ENCODE measurements at places on chromosomes 3 and 15.

DNA sequence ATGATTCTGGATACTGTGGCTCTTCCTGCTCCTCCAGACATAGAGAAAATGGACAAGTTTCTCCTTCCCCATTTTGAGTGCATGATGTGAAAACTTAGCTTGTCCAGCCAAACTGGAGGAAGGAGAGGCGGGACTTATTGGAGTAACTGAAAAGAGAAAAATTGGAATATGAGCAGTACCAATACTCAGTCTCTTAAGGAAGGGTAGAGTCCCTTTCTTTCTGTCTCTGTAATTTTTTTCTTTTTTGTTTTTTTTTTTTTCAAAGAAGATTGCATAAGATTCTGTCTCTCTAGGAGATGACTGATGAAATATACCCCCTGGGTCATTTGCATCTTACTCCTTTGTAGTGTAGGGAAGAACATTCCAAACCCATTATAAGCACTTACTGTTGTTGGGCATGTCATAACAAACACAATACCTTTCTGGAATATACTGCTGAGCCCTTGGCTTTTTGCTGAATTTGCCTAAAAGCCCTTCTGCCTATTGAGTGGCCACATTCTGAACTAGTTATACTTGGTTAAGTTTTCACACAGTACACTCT, 498.1 kb upstream of the TPRG1 start:
- peak; percentile 28 for DNase-seq

- DNase-seq = no peak
These were observed 57.8 kb downstream of the BLM start for GRCh38 chr15:90774731-90775514.

DNA sequence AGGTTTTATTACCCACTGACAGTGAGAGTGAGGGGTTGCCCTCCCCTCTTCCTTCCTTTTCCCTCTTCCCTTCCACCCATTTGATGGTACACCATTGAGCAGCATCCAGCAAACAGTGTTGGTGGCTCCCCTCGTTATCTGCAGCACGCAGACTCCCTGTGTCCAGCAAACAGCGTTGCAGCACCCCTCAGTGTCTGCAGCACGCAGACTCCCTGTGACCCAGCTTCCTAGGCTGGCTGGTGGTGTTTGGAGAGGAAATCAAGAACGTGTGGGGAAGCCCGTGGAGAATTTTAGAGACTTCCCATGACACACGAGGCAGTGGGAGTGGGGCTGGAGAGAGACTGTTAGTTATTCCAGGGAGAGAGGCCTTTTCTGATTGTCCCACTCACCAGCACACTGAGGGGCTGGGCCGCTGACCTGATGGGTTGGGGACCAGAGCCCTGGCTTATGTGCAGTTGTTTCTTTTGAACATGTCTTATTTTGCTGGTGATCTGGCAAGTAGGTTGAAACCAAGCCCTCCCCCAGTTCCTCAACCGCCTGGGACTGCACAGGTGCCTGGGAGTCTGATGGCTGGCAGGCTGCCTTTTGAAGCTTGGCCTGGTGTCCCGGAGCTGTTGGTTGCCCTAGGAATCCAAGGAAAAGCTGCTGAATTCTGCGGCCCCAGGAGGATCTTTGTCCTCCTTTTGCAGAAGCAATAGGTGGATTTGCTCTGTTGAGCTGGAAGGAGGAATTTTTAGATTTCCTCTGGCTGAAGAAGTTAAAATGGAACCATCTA, 19.0 kb downstream of the APBA2 start:
- DNase-seq = peak; percentile 92

DNA sequence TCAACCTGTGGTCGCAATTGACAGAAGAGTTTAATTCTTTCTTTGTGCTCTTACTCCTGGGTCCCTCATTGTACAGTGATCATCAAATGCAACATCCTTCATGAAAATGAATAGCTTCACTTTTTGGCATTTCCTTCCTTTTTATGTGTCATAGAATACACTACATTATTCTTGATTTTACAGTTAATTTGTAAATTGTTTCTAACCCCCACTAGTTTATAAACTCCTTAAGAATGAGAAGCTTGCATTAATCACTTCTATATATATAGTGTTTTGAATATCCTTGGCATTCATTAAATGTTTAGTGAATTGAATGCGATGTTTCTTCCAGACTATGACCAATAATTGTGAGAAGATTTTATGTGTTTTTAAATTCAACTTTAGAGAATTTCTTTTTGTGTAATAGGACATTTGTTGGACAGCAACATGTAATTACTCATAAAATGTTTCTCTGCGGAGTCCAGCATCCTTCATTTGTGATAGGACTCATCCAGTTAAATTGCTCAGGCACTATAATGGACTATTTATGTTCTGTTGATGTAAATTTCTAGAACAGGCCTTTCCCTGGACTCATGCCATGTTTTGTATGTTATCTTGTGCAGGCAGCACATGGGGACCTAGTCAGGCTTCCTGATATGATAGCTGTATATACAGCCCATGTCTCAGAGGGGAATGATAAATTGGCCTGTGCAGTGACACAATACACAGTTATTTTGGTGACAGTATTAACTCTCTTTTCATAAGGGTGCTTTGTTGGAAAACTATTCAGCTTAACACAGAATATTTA, 51.3 kb downstream of the MBNL1 start:
- DNase-seq = peak; percentile 96

- no peak for DNase-seq
These were observed 41.3 kb downstream of the XYLB start for GRCh38 chr3:38387862-38388261.

DNA sequence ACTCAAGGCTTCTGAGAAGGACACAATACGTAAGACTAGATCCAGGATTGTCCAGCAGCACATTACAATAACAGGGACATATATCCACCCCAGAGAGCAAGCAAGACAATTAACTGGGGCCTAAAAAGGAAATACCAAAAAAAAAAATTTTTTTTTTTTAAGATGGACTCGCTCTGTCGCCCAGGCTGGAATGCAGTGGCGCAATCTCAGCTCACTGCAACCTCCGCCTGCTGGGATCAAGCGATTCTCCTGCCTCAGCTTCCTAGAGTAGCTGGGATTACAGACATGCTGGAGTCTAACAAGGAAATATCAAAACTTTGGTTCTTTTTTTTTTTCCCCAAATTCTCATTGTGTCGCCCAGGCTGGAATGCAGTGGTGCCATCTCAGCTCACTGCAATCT, 28.8 kb upstream of the IMPDH2 start:
- no peak for DNase-seq

- peak; percentile 68 for DNase-seq
These were observed at the start of gene CAND2 for GRCh38 chr3:12796171-12797123. Gene CAND2 (plus strand): TSS chr3:12796680. CDS start chr3:12796721, 41 bp downstream.

- DNase-seq = no peak
These were observed 578.3 kb upstream of the ADAMTS9 start for GRCh38 chr3:65265942-65266590.

GRCh38 chr3:14441920-14442300, 39.5 kb downstream of the SLC6A6 start:
- peak; percentile 38 for DNase-seq

DNA sequence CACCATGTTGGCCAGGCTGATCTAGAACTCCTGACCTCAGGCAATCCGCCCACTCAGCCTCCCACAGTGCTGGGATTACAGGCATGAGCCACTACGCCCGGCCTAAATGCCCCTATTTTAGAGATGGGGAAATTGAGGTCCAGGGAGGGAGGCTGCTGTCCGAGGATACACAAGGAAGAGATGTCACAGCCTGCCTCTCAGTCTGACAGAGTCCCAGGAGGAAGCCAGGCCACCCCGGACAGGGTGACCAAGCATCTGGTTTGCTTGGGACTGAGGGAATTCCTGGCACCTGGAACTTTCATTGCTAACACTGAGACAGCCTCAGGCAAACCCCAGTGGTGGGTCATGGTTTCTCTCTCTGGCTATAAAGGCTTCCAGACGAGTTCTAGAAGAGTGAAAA, 30.6 kb upstream of the ADAMTS7 start:
- no peak for DNase-seq

GRCh38 chr3:133535971-133536881, 37.3 kb upstream of the CDV3 start:
- no peak for DNase-seq

DNA sequence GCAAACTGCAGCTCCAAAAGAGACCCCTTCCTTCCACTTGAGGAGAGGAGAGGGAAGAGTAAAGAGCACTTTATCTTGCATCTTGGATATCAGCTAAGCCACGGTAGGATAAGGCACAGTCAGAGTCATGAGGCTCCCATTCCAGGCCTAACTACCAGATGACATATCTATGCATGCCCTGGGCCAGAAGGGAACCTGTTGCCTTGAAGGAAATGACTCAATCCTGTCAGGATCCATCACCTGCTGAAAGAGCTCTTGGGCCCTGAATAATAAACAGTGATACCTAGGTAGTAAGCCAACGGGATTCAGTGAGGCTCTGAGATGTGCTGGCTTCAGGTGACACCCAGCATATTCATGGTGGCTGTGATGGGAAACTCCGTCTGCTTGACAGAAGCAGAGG, 118.5 kb upstream of the EPHA3 start:
- no peak for DNase-seq

DNA sequence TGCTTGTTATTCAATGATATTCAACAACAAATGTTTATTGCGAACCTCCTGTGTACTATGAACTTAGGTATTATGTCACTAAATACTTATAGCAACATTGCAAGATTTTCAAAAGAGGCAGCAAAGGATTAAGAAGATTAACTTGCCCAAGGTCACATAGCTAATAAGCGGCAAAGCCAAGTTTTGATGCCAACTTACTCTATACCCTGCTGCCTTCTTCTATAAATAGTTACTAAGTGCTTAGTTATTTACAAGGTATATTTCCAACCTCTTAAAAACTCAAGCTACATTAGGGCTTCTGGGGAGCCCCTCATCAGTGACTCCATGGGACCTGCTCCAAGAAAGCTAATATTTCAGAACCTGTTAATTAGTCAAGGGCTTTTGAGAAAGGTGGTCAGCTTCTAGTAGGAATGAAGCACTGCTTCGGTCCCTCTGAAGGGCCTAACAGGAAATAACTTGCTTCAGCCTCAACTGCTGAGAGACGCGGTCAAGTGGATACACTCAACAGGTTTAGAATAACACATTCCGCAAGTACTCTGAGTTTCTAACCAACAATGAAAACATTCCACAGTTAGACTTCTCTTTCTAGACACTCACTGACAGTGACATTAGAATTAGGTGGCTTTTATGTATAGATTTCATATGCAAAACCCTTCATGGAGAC, 125.5 kb downstream of the DGKG start:
- DNase-seq = no peak

- no peak for DNase-seq
These were observed 87.8 kb upstream of the RNU6-1 start for GRCh38 chr15:67927501-67928168.

DNA sequence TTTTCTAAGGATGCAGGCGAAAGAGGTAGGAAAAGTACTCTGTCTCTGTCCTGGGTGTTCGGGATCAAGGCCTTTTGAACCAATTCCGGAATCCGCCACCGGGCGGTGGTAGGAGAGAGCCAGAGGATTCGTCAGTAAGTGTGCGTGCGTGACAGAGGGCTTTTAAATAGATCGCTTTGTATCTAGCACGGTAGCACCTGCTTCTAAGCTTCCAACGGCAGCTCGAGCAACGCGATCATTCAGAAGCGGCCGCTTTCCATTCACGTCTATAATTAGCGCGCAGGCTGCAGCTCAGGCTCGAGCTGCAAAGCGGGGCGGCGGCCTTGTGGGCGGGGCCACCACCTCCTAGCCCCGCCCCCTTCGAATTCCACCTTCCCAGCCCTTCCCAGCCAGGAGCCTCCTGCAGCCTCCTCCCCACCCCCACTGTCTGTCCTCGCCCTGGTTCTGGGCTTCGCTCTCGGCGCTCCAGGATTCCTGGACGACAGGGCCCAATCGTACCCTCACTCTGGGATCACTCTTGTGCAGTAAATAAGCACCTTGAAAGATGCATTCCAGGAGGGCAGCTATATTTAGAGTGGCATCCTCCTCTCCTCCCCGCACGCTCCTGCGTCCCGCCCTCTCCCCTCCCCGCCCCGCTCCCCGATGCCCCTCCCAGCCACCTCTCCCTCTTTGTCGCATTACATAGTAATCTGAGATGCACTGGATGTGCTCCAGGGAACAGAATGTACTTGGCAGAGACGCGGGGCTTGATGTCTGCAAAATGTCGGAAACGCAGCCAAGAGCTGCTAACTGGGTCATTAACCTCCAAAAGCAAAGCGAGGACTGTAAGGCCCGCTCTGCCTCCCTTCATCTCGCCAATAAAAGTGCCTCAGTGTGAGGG, 224.1 kb upstream of the TPRG1 start:
- DNase-seq = peak; percentile 75

DNA sequence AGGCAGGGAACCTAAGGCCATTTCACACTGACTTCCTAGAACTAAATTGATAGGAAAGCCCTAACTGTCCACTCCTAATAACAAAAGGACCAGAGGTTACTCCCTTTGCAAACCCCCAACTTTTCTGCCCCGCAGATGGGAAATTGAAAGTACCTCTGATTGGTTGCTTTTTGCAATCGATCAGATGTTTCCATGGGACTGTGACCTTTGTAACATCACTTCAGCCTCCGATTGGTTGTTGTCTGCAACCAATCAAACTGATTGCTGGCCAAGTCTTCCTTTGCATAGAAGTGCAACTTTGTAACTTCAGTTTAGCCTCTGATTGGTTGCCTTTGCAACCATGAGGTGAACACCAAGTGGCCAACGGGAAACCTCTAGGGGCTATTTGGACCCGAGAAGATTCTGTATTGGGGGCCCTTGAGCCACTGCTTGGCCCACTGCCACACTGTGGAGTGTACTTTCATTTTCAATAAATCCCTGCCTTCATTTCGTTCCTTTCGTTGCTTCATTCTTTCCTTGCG, 11.3 kb upstream of the KNL1 start:
- peak; percentile 49 for DNase-seq

GRCh38 chr15:91881569-91882297, 28.2 kb downstream of the SLCO3A1 start:
- DNase-seq = no peak

- DNase-seq = peak; percentile 50
These were observed 32.4 kb downstream of the POC1A start for GRCh38 chr3:52121813-52122212.

DNA sequence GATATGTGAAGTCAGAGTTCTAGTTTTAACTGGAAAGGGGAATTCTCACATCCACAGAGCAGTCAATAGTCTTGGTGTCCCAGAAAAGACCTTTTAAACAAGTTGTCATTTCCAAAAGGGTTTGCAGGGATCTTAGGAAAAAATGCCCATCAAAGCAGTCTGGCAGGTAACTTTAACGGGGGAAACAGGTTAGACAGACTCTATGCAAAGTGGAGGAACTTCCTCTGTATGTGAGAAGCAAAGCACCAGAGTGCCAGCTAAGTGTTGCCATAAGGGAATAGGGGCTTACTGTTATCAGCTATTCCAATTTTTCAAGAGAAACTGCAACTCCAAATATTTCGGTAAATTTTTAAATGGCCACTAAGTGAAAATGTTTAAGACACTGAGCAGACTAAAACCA, 307.9 kb upstream of the MDFIC2 start:
- no peak for DNase-seq
